K562 (cell line): ENCODE measurements at places on chromosomes 1 and 21. TPM values are rescaled to one million over a fixed set of nuclear protein-coding genes. Genes with fewer than 3 reads are reported as not detected.

DNA sequence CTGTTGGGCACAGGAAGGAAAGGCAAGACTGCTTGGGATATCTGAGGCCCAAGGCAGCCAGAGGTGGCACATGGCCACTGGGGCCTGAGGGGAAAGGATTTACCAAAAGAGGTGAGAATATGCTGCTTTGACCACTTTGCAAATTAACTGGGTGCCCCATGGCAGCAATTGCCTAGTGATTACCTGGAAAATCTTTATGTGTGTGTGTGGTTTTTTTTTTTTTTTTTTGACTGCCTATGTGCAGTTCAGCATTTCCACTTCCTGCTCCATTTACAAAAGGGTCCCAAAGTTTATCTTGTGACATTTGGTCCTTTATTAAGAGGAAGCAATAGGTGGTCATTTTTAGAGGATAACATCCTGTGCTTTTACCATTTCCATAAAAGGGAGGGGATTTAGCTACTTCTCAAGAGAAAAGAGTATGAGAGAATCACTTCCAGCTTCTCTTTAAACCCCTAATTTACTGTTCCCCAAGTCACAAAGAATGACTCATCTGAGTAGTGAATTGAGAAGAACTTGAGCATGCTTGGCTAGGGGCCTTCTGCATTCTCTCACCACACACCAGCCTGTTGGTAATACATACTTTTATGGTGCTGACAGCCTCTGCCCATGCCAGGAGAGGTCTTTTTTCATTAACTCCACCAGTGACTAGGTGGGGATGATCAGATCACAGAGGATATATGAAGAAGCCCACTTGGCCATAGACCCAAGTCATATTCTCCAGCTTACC is 52.1 kb downstream of the SYDE2 start:
- DNase-seq, result no peak
- H3K27ac ChIP-seq, result no peak overlapping the region

The ERRFI1 gene
- 0.80 and 2.0 TPM in 2 replicates for polyA plus RNA-seq

DNA sequence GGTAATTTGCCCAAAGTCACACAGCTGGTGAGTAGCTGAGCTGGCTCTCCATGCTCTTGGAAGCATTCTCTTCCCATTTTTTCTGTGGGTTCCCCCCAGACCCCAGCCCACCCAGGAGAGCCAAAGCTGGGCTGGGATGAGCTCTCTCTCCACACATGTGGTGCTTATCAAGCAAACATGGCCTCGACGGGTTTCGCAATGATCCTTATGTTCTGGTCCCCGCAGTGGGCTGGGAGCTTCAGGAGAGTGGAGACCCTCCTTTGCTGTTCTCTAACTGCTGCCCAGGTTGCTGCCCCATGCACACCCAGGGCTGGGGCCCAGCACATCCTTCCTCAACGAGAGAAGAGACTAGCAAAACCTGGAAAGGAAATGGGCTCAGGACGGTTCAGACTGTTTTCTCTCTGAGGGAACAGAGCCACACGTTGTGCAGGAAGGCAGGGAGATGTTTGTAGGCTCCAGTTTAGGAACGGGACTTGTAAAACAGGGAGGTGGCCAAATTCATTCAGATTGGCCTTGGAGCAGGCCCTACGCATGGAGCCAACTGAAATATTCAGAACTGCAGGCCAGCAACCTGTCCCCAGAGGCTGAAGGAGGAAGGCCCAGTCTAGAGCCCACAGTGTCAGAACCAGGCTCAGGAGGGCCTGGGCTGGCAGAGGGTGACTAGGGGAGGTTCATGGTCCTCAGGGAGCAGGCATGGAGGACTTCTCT is 27.2 kb upstream of the CSF1 start:
- H3K4me3 ChIP-seq, result no peak overlapping the region
- H3K4me1 ChIP-seq, result peaks cover 37% of the 10 kb centered on the region
- H3K27ac ChIP-seq, result no peak overlapping the region
- H3K36me3 ChIP-seq, result no peaks in the 10 kb centered on the region
- no peak for DNase-seq

DNA sequence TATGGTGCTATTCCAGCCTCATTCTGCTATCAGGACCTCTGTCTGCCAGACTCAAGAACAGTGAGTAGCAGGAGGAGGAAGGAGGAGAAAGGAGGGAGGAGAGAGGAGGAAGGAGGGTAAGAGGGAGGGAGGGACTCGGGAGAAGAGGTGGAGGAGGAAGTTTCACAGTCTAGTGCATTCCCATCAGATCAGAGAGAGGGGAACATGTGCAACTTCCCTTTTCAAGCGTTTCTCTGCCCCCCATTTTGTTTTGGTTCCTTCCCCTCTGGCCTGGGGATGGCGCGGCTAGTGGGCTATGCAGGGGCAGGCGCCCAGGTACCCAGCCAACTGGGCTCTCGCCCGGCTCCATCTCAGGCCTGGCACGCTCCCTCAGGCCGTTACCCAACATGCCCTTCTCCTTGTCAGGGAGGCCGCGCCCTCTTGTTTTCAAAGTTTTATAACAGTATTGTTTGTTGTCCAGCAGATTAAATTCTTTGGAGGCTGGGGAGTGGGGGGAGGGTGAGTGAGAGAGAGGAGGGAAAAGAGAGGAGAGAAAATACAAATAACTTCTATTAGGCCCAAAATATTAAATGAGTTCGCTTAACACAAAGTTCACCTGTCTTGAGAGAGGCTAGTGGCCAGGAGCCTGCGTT is 56.0 kb downstream of the CD46 start:
- peaks cover 28% of the 10 kb centered on the region for H3K4me1 ChIP-seq
- no peak for DNase-seq
- no peaks in the 10 kb centered on the region for H3K27me3 ChIP-seq
- peaks cover 23% of the 10 kb centered on the region; the same call in 2 of the 3 replicates for H3K36me3 ChIP-seq
- peak overlapping the region; percentile 27; the same call in 2 of the 3 replicates for H3K27ac ChIP-seq

GRCh38 chr1:192439373-192440025 is 122.7 kb downstream of the RGS21 start:
- no peaks in the 10 kb centered on the region for H3K27me3 ChIP-seq
- no peak overlapping the region for H3K27ac ChIP-seq
- H3K4me3 ChIP-seq, result no peak overlapping the region
- no peaks in the 10 kb centered on the region for H3K4me1 ChIP-seq
- H3K36me3 ChIP-seq, result no peaks in the 10 kb centered on the region

DNA sequence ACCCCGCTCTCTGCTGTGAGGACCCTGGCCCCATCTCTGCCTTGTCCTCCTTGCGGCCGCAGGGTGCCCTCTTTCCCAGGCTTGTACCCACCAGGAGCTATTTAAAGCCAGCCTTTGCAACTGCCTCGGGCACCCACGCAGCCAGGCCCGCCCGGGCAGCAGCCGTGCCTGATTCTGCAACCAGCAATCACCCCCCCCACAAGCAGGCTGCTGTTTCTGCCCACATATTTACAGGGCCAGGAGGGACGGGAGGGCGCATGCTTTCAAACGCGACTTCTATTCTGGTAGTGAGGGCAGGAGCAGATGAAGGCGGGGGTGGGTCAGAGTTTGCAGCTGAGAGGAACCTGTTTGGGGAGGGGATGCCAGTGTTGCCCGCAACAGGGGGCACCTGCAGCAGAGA is 13.6 kb downstream of the GABRD start:
- no peak for DNase-seq
- peaks cover 97% of the 10 kb centered on the region for H3K27me3 ChIP-seq
- no peaks in the 10 kb centered on the region for H3K36me3 ChIP-seq
- H3K4me1 ChIP-seq, result no peaks in the 10 kb centered on the region

- no peak overlapping the region for H3K27ac ChIP-seq
- no peaks in the 10 kb centered on the region for H3K27me3 ChIP-seq
- no peak overlapping the region for H3K4me3 ChIP-seq
- peaks cover 5% of the 10 kb centered on the region; the same call in 2 of the 3 replicates for H3K36me3 ChIP-seq
- H3K4me1 ChIP-seq, result peaks cover 11% of the 10 kb centered on the region
Observed at GRCh38 chr1:246107516-246108277, 399.4 kb downstream of the SMYD3 start.
